ENCODE measurements at places on chromosomes 5 and 9. TPM values are rescaled to one million over a fixed set of nuclear protein-coding genes. Genes with fewer than 3 reads are reported as not detected.

GABRP gene
- 0.14 TPM for total RNA-seq

TAF11L10 gene
- not detected for total RNA-seq

ANKRD18A gene
- total RNA-seq: 2.9 TPM

LHX2 gene
- not detected for total RNA-seq

FOXD4L3 gene
- not detected for total RNA-seq

Data from Right ventricle myocardium inferior (tissue), 1 donor.